Calu3 (cell line): ENCODE measurements at places on chromosomes 3 and 15.

GRCh38 chr3:30354972-30355371 lies 251.4 kb upstream of the TGFBR2 start:
- H3K27ac ChIP-seq: no peak overlapping the region
- H3K4me1 ChIP-seq: peaks cover 23% of the 10 kb centered on the region
- H3K4me3 ChIP-seq: no peak overlapping the region

- no peaks in the 10 kb centered on the region for H3K27me3 ChIP-seq
- no peak overlapping the region for H3K27ac ChIP-seq
- H3K4me1 ChIP-seq: peaks cover 12% of the 10 kb centered on the region
- peaks cover 14% of the 10 kb centered on the region for H3K36me3 ChIP-seq
- no peak overlapping the region for H3K4me3 ChIP-seq
- no peak for DNase-seq
Measured at GRCh38 chr15:43187544-43188155, 2.4 kb downstream of the CCNDBP1 start.

DNA sequence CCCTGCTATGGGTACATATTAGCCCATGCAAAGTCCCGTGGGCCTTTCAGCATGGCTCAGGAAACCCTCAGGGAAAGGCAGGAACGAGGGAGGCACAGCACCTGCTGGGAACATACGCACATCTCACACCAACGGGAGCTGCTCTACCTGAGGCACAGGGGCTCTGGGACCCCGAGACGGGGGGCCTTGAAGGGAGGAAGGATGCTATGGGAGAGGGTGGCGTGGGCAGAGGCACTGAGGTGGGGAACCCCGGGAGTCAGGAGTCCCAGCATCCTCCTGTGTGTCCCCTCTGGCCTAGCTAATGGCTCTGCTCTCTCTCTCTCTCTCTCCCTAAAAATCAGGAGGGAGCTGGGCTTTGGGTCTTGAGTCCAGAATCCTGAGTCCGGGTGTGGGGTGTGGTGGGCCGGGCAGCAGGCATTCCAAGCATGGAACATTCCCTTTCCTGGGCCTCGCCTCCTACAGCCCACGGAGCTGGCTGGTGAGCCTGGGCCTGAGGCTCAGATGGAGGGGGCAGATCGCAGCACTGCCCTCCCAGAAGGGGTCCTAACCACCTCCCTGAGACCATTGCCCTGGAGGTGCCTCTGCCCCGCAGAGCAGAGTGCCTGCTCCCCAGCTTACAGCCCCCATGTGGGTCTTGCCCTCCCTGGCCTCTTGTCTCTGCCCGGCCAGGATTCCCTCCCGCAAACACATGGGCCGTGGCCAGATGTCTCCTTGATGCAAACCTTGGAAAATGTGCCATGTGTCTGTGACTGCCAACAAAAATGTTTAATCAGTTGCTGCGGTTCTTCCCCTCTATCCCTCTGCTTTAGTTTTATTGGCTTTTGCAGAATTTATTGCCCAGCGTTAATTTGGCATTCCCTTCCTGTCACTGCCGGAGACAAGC lies 101.6 kb downstream of the TMEM266 start:
- H3K4me1 ChIP-seq: no peaks in the 10 kb centered on the region
- no peak overlapping the region for H3K4me3 ChIP-seq
- H3K27ac ChIP-seq: no peak overlapping the region
- peaks cover 72% of the 10 kb centered on the region for H3K27me3 ChIP-seq
- H3K36me3 ChIP-seq: no peaks in the 10 kb centered on the region
- no peak for DNase-seq

GRCh38 chr3:99532246-99532645 lies 106.1 kb upstream of the COL8A1 start:
- H3K27me3 ChIP-seq: no peaks in the 10 kb centered on the region
- DNase-seq: peak; percentile 66
- H3K27ac ChIP-seq: no peak overlapping the region
- no peak overlapping the region for H3K4me3 ChIP-seq

GRCh38 chr3:146217324-146217723 lies 33.6 kb downstream of the PLSCR4 start:
- H3K27me3 ChIP-seq: no peaks in the 10 kb centered on the region
- H3K36me3 ChIP-seq: peaks cover 2% of the 10 kb centered on the region
- no peak for DNase-seq
- no peak overlapping the region for H3K4me3 ChIP-seq

DNA sequence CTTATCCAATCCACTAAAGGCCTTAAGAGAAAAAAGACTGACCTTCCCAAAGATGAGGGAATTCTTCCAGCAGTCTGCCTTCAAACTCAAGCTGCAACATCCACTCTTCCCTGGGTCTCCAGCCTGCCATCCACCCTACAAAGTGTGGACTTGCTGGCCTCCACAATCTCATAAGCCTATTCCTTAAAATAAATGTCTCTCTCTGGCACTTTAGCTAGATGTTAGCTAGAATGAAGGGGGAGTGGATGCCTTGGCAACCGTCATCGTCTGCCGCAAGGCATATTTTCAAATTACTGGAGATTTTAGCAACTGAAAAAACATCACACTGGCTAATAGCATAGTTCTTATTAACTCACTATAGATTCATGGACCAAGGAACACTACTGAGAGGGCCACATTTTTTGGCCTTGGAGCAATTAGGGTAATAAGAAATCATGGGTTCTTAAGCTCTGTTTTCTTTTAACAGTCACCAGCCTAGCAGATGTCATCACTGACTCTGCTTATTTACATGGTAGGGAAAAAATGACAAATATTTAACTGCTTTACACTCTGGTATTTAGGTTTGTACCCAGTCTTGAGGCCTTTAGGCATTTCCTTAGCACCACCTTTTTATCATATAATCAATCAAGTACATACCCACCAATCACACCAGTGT lies 245.3 kb downstream of the MYRIP start:
- H3K4me1 ChIP-seq: no peaks in the 10 kb centered on the region
- no peak for DNase-seq
- no peak overlapping the region for H3K4me3 ChIP-seq
- no peaks in the 10 kb centered on the region for H3K27me3 ChIP-seq
- no peaks in the 10 kb centered on the region for H3K36me3 ChIP-seq
- no peak overlapping the region for H3K27ac ChIP-seq

DNA sequence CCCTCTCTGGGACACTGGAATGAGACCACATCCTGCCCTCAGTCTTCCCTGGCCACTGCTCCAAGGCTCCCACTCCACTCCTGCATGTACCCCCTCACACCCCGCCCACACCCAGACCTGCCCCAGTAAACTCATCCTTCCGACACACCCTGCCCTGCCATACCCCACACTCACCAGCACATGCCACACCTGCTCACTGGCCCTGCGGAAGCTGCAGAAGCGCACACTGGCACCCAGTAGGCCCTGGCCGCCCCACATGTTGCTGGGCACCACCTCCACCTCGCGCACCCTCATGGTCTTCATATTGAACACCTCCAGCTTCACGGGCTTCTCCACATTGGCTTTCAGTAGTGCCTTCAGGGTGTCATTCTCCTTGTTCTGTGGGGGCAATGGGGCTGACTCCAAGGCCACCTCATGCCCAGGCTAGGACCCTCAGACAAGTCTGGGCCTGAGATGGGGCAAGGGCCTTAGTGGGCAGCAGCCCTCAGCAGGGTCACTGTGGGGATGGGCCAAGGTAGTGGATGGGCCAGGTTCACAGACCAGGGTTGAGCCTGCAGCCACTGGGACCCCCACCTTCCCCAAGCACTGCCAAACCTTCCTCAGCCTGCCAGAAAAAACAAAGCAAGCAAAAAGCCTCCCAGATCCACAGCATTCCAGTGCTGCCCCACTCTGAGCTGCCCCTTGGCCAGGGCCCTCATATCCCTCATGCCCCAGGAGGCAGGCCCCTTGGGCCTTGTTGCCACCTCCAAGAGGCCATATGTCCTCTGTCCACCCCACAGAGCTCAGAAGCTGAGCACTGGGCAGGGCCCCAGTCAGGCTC lies 4.7 kb downstream of the GORASP1 start:
- H3K4me3 ChIP-seq: no peak overlapping the region
- H3K27me3 ChIP-seq: no peaks in the 10 kb centered on the region
- no peak for DNase-seq
- peaks cover 48% of the 10 kb centered on the region for H3K36me3 ChIP-seq
- peaks cover 40% of the 10 kb centered on the region for H3K4me1 ChIP-seq

GRCh38 chr3:128590948-128591347 lies 59.7 kb downstream of the RPN1 start:
- peaks cover 9% of the 10 kb centered on the region for H3K4me1 ChIP-seq
- no peak overlapping the region for H3K4me3 ChIP-seq
- no peak for DNase-seq
- no peaks in the 10 kb centered on the region for H3K36me3 ChIP-seq

DNA sequence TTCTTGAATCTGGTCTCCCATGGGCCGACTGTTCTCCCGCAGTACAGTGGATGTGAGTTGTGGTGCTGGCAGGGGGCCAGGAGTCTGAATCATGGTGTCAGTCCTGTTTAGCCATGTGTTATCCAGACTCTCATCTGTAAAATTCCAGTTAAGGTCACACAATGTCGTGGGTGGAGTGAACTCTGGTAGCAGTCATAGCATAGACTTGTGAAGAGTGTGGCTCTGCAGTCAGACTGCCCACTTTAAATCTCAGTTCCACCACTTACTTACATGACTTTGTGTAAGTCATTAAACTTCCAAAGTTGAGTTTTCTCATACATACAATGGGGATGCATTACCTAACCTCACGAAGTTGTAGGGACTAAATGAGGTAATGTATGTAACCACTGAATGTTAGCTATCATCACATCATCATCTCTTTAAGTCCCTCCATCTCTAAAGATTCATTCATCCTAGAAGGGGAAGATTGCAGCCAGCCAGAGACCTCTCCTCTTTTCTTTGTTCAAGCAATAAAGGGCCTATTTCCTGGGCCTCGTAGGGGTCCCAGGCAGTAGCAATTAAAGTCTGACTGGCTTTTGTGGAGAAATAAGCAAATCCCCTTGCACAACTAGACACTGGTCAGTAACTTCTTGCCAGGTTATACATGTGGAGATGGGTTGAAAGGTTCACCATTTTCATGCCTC lies 93.9 kb downstream of the PCCB start:
- no peaks in the 10 kb centered on the region for H3K27me3 ChIP-seq
- peak; percentile 91 for DNase-seq
- H3K27ac ChIP-seq: peak overlapping the region; percentile 12
- peaks cover 15% of the 10 kb centered on the region for H3K4me1 ChIP-seq
- no peak overlapping the region for H3K4me3 ChIP-seq

DNA sequence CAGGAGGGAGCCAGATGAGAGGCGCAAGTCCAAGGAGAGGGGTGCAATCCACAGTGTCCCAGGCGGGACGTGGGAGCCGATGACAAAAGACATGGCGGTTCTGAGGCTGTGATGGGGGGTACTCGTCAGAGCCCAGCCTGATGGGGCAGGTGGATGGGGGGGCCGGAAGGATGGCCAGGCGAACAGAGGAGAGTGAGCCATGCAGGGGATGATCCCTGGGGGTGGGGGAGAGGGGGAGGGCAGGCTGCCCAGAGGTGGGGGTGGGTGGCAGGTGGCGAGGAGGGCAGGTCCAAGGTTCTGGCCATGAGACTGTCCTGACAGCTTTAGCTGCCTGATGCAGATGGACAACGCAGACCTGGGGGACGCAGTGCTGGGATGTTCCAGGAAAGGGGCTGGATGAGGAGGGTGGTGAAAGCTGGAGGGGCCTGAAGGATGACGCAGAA lies 8.9 kb upstream of the CSPG4 start:
- peaks cover 24% of the 10 kb centered on the region for H3K4me1 ChIP-seq
- H3K36me3 ChIP-seq: peaks cover 5% of the 10 kb centered on the region
- DNase-seq: no peak
- H3K4me3 ChIP-seq: no peak overlapping the region
- peak overlapping the region; percentile 67 for H3K27ac ChIP-seq

- H3K27ac ChIP-seq: no peak overlapping the region
- peaks cover 13% of the 10 kb centered on the region for H3K36me3 ChIP-seq
- no peak for DNase-seq
- no peaks in the 10 kb centered on the region for H3K27me3 ChIP-seq
- no peak overlapping the region for H3K4me3 ChIP-seq
Measured at GRCh38 chr15:66886241-66886675, 179.1 kb upstream of the SMAD3 start.

DNA sequence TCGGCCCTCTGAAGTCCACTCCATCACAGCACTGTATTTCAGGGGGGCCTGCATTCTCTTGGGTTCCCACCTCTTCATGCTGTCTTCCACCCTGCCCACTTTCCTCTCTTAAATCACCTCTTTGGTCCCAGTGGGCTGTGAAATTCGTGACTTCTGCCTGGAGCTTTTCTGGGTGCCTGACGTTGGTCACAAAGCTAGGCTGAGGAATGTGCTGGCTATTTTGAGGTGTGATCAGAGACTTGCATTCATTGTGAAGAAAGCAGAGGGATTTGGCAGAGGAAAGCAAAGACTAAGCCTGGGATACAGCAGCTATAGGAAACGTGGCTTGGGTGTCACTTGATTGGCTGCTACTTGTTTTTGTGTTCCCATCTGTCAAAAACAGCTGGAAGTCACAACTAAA lies 202.5 kb downstream of the SATB1 start:
- H3K27me3 ChIP-seq: no peaks in the 10 kb centered on the region
- DNase-seq: no peak
- H3K27ac ChIP-seq: no peak overlapping the region
- no peaks in the 10 kb centered on the region for H3K4me1 ChIP-seq
- no peaks in the 10 kb centered on the region for H3K36me3 ChIP-seq

GRCh38 chr15:100050877-100051786 lies 290.6 kb downstream of the ADAMTS17 start:
- no peaks in the 10 kb centered on the region for H3K27me3 ChIP-seq
- H3K4me1 ChIP-seq: no peaks in the 10 kb centered on the region
- no peak overlapping the region for H3K27ac ChIP-seq
- no peaks in the 10 kb centered on the region for H3K36me3 ChIP-seq
- H3K4me3 ChIP-seq: no peak overlapping the region
- no peak for DNase-seq
